ENCODE measurements at places on chromosomes 5 and 9.

DNA sequence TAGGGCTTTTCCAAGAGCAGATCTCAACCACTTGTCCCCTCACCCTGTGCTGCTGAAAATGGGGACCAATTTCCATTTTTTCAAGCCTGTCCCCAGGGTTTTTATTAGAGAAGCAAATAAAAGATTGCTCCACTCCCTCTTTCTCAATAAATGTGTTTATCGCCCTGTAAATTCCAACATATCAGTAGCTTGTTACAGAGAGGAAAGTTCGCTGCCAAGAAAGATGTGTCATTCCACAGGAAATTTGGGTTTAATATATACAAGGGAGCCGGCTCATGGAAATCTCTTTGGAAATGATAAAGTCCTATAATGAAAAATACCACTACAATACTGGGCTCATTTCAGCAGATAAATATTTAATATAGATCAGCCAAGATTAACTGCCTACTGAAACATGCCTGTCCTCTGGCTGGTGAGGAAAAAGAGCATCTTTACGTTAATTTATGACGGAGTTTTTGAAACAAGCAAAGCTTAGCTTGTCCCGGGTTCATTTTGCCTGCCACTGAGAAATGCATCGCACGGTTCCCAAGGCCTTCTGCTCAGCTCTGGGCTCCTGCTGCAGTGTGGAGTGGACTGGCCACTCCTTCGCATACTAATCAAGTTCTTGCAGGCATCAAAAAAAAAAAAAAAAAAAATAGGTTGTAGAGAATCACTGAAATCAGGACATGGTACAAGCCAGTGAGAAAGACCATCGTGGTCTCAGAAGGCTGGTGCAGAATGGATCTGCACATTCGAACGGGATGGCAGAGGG lies 84.5 kb downstream of the BRINP1 start:
- no peak for DNase-seq

- DNase-seq = no peak
These were observed 4.6 kb downstream of the STKLD1 start for GRCh38 chr9:133380734-133381133.

GRCh38 chr5:90153031-90153430 lies 256.5 kb downstream of the CETN3 start:
- DNase-seq = no peak

DNA sequence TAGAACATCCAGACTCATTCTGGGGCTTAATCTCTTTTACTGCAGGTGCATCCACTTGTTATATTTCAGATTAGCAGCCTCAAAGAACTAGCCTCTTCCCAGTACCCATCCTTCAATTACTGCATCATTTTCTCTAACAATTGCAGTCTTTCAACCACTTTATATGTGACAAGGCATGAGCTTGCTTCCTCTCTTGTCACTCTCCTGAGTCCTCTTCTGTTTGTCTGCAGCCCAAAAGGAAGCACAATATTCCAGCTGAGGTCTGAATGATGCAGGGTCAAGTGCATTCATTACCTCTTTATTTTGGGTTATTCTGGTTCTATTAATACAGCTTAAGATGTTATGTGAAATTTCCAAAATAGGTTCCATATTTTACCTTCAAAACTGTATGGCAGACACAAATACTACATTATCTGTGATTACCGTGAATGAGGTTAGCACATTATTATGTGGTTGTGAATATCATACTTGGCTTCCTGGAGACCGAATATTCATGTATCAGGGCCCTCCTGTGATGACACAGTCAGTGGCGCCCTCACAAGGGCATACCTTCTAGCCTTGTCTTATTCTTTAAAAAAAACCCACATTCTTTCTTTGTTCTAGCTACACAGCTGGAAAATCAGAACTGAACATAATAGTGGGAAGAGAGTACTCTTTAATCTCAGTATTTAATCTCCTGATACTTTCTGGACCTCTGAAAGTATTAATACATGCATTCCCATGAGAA lies 323.8 kb downstream of the PDE4D start:
- DNase-seq = no peak

GRCh38 chr5:31895199-31895820 lies 256.4 kb downstream of the PDZD2 start:
- no peak for DNase-seq

Measured in cortex of kidney (tissue), 1 donor.